ENCODE measurements at places on chromosomes 1 and 21.

DNA sequence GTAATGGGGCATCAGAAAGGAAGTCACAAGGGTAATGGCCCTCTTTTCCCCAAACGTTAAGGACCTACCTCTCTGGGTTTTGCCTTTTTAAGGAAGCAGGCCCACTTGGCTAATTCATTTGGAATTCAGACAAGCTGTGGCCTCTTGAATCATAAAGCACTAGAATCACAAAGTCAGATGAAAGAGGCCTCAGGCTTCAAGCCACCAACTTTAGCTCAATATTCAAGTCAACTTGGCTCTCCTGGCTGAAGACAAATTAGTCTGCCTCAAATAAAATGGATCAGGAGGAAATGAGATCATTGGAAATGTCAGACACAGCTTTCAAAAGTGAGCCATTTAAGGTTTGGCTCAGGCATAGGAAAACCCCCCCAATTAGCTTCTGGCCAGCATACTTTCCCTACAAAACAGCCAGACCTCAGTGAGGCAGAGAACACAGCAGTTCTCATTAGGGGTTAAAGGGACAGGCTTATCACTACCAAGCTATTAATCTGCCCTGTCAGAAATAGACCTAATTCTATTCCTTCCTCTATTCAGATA lies 34.3 kb downstream of the SLC35D1 start:
- no peak for DNase-seq

- DNase-seq, result no peak
These were observed 9.7 kb downstream of the TLR5 start for GRCh38 chr1:223133306-223133823.

- no peak for DNase-seq
These were observed 135.2 kb upstream of the RUNX3 start for GRCh38 chr1:25065321-25065721.

- DNase-seq, result no peak
These were observed 50.5 kb downstream of the DMAP1 start for GRCh38 chr1:44263568-44264450.

DNA sequence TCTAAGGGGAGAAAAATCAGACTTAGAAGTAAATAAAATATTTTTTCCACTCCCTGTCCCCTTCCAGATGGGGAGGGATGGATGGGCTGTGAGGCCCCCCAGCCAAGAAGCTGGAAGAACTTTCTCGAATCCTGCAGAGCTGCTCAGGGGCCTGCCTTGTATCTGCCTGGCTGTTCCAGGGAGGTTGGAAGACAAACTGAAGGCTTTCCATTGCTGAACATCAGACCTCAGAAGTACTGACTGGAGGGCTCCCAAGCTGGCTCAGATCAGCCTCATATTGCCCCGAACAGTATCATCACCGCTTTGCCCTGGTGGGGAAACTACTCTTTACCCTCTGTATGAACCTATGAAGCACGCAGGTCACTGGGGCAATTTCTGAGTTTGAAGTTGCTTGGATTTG lies 12.4 kb upstream of the F3 start:
- no peak for DNase-seq

GRCh38 chr1:202624781-202625108 lies 85.5 kb downstream of the SYT2 start:
- DNase-seq, result no peak

GRCh38 chr1:16153999-16154673 lies 1.7 kb downstream of the EPHA2 start:
- DNase-seq, result no peak

DNA sequence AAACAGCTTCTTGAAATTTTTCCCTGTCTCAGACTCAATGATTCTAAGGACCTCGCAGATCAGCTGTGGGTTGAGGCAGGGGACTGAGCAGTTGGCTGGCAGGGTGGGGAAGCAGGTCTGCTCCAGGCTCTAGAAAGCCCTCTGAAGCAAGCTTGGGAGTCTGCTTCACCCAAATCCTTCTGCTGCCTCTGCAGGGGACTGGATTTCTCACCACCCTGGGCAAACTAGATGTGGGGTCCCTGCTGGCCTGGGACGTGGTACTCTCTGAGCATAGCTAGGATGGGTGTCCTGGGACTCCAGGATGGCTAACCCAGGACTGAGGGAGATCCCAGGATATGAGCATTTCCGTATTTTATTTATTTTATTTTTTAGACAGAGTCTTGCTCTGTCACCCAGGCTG lies 89.3 kb downstream of the LAMC2 start:
- DNase-seq, result no peak

DNA sequence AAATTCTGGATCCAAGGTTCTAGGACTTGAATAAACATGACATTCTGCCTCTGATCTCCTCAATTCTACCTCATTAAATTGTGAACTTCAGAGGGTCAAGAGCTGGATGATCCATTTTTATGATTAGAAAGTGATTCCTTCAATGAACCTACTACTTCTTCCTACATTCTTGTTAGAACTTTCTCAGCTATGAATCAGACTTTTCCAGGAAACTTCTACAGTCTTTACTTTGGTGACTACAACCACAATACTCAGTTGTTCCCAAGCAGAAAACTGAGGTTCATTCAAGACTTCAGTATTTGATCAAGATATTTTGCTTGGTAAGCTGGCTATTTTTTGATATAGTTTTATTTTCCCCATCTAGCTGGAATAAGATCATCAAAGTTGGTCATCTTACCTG lies 51.4 kb downstream of the CDC7 start:
- no peak for DNase-seq

DNA sequence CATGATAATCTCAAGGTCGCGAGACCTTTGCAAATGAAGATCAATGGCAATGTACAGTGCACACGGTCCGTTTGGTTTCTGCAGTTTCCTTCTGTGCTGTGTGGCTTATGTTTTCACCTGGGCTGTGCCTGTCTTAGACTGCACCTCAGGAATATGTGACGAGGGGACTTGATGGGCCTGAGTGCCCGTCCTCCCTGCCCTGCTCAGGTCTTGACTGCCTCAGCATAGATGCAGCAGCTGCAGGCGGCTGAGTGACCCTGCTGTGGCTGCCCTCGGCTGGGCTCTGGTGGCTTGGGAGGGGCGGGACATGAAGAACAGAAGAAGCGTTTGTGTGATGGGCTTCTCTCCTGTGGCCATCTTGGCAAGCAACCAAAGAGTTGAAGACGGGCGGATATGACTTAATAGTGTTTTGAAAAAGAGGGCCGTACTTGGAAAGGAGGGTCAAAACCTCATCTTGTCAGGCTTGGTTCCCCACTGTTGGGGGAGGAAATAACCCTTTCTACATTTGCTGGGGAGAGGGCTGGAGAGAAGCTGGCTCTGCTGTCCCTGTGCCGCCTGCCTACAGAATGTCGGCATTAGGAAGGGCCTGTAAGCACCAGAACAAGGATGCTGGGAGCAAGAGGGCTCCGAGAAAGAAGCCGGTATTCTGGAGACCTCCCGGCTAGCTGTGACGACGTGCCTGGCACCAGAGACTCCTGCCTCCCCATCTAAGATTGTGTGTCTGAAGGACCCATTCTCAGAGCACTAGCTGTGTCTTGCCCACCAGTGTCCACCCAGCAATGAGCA lies 7.1 kb downstream of the MYBPHL start:
- DNase-seq, result no peak

DNA sequence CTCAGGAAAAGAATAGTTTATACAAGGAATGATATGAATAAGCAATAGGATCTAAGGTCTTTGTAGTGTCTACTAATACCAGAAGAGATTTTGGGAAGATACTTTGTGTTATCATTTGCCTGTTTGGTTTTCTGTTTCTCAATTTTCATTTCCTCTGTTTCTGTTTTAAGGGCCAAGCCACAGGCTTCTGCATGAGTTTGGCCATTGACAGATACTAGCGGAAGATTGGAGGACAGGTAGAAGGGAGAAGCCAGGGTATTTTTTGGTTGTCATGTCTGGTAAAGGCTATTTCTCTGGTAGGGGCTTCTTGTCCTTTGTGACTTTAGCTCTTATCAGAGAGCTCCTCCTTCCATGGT lies 51.4 kb downstream of the HS2ST1 start:
- no peak for DNase-seq

DNA sequence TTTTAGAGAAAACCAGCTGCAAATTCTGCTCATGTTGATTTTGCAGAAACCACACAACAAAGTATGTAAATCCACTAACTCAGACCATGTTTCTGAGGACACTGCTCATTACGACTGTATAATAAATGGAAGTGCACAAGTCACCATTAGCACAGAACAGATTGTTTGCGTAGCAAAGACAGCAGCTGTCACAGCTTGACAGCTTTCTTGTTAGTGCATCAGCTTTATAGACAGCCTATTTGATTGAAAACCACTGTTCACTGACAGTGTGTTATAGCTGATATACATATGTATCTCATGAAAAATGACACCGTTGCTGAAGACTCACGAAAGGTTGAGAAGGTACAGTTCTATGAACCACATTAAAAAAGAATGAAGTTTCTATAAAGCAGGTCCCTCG lies 560.2 kb upstream of the ZRANB2 start:
- DNase-seq, result no peak

- no peak for DNase-seq
These were observed 676 bp upstream of the CTTNBP2NL start for GRCh38 chr1:112395256-112395820.

DNA sequence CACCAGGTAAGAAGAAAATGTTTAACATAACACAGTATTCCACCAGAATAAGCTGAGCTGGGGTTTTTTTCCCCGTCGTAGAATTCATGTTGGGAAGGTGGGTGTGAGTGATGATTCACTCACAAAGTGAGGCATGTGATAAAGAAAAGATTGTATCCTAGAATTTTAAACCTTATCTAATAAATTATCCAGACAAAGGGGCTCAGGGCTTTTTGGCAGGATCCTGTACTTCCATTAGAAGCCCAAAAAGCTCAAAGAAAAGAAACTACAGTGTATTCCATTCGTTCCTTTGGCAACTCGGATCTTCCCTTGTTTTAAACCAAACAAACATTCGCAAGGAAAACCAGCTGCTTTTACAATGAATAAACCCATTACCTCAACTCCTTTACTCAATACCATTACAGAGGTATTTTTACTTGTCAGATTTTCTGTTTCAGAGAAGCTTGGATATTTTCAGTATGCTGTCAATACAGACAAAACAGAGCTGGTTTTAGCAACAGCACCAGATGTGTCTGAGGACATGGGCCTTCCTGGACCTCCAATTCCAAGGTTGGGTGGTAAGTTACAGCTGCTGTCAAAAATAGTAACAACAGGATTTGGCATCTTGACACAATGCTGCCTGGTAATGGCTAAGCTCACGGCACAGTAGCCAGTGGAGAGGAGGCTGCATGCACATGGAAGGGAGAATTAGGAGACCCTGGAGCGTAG lies 159.9 kb upstream of the RUNX1 start:
- no peak for DNase-seq

GRCh38 chr21:31682620-31683019 lies 23.1 kb downstream of the SOD1 start:
- DNase-seq, result no peak

DNA sequence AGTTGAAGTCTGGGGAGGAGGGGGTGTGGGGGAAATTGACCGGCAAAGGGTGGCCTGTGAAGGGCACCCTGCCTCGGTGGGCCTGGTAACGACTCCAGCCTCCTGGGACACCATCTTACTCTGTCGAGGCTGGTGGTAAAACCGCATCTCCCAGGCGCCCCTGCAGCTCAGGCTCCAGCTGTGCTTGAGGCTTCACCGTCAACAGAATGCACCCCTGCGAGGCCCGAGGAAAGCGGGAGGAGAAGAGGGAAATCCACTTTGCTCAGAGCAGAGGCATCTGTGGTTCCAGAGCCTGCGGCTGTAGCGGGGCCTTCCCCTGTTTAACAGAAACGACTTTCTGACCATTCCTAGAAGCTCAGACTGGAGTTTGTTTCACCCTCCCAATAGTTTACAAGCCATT lies 165.6 kb downstream of the NPHP4 start:
- no peak for DNase-seq

- no peak for DNase-seq
These were observed 759 bp downstream of the SMYD3 start for GRCh38 chr1:246506367-246506673.

GRCh38 chr21:25895565-25896205 lies 160.9 kb downstream of the GABPA start:
- no peak for DNase-seq

- DNase-seq, result no peak
These were observed 63.2 kb downstream of the WNT9A start for GRCh38 chr1:227884370-227885134.

GRCh38 chr1:160577671-160578070 lies 1.6 kb downstream of the CD84 start:
- DNase-seq, result no peak

GRCh38 chr21:38538353-38538752 lies 40.1 kb upstream of the ERG start:
- no peak for DNase-seq

- no peak for DNase-seq
These were observed 414.6 kb downstream of the LMO4 start for GRCh38 chr1:87743256-87743655.

DNA sequence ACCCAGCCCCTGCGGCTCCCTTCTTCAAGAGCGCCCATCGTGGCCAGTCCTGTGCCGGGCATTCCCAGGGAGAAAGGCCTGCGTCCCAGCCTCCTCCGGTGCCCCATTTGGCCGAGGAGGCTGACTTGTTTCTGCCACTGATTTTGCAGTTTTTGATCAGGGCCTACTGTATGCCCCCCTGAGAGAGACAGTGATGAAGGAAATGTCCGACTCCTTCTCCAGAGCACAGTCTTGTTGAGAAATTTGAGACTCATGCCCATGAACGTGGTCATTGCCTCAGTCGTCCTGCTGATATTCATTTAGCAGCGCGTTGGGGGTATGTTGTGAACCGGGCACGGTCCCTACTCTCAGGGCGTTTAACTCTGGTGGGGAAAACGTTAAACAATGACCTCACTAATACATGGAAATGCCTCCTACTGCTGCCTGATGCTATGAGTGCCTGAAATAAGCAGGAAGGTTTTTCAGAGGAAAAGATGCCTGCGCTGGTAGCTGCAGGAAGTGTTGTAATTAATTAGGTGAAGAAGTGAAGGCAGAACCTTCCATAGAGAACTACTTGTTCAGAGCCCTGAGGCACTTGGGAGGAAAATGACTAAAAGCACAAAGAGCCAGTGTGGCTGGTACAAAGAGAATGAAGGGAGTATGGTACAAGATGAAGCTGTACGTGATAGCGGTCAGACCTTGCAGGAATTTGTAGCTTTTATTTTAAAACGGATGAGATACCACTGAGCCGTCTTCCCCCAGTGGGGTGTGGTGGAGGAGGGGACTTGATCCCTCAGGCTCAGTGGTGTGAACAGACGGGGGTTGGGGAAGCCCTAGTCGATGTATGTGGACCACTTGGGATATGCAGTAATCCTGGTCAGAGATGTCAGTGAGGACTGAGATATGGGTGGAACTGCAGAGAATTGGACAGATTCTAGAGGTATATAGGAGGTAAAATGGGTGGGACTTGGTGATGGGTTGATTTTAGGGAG lies 730 bp downstream of the ZCCHC17 start:
- no peak for DNase-seq

GRCh38 chr1:116375887-116376728 lies 3.1 kb downstream of the ATP1A1 start:
- DNase-seq, result no peak

- DNase-seq, result no peak
These were observed 9.1 kb upstream of the RAB7B start for GRCh38 chr1:206012086-206012859.
